ENCODE measurements at places on chromosomes 11 and 22.

DNA sequence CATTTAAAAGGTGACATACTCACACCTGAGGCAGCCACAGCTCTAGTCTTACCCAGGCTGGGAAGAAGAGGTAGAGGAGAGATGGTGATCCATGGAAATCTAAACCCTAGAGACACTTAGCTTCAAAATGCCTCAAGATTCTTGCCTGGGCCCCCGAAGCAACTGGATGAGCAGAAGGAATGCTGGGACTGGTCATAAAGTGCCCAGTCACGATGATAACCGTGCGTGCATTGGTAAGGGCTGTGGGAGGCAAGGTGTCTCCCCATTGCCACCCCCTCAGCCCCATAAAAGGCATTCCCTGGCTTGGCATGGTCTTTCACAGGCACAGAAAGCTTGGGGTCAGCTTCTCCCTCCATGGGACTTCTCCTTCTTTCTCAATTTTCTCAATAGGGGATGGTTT is 144.5 kb downstream of the DSCAML1 start:
- no peak for DNase-seq

- no peak for DNase-seq
These were observed 46.6 kb downstream of the CWC15 start for GRCh38 chr11:94926698-94927237.

- DNase-seq: no peak
These were observed 61.0 kb upstream of the BIRC3 start for GRCh38 chr11:102256251-102256650.

DNA sequence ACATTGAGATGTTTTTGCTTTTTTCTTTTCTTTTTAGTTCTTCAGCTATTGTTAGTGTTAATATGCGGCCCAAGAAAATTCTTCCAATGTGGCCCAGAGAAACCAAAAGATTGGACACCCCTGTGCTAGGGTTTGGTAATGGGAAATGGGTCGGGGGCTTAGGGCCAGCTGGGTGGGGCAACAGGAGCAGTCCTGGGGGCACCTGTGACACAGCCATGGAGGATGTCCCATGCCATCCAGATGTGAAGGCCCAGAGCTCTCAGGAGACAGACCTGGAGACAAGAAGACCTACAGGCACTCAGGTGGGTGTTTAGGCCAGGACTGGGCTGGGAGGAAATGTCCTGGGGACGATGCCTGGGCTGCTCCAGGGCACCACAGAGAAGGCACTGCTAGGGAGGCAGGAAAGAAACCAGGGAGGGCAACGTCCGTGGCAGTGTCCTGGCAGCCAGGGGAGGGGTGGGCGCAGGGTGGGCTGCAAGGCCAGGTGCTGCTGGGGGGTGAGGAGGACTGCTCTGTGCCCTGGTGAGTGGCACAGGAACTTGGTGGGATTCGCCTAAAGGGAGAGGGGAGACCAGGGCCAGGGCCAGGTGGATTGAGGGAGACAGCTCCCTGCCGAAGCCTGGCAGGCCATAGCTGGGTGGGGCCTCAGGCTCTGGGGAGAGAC is 21.4 kb downstream of the RELT start:
- DNase-seq: no peak

DNA sequence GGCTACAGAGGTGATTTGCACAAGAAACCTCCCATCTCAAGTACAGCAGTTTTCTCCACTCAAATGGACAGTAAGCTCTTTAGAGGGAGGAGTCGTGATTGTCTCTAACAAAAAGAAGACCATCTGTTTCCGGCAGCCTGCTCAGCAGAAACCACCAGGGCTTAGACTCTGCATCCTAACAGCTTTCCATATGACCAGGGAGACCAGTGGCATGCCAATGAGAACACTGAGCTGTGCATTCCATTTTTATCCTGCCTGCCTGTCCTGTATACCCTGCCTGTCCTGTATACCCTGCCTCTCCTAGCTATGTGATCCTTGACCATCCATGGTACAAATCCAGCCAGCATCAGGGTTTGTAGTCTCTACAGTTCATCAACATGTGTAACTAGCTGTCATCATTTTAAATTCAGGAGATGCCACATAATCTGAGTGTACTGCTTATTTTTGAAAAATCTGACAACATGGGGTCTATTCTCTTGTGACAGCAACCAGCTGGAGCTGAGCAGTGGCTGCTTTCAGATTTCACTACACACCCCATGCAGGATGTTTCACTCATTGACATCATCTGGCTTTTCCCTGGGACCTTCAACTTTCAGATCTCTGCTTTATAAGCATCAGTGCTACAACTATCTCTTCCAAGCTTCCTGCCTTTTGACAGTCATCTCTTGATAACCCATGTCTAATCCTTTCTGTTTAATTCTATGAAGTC is 50.5 kb upstream of the POU2AF2 start:
- DNase-seq: no peak

DNA sequence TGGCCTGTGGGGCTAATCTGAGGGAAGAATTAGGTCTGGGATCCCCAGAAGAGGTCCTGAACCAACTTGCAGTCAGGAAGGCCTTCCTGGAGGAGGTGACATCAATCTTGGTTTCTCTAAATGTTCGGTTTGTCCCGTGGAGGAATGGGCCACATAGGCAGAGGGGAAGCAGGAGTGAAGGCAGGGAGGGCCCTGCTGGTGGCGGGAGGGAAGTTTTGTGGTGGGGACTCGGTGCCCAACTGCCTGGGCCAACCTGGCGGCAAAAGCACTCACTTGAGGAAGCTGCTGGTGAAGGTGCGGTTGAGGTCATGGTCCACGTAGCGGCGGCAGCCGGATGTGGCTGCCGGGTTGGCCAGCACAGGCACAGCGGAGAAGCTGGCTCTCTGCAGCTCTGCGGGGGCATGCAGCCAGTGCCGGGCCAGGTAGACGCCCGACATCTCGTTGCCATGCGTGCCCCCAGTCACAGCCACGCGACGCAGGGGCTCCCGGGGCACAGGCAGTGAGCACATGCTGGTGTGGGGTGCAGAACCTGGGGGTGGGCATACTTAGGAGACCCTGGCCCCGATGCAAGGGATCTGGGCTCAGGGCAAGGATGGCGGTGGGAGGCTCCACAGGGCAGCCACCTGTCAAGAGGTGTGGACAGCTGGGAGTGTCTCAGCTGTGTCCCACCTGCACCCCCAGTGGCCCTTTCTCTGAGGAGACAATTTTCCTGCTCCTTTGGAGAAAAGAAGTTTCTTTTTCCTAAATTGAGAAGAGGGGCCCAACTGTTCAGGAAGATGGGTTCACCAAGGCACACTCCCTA is 3.8 kb downstream of the ACY3 start:
- DNase-seq: no peak

- DNase-seq: peak; percentile 60
These were observed 24.4 kb downstream of the SREBF2 start for GRCh38 chr22:41857155-41857859.

GRCh38 chr11:76228071-76228874 is 22.0 kb upstream of the WNT11 start:
- no peak for DNase-seq

DNA sequence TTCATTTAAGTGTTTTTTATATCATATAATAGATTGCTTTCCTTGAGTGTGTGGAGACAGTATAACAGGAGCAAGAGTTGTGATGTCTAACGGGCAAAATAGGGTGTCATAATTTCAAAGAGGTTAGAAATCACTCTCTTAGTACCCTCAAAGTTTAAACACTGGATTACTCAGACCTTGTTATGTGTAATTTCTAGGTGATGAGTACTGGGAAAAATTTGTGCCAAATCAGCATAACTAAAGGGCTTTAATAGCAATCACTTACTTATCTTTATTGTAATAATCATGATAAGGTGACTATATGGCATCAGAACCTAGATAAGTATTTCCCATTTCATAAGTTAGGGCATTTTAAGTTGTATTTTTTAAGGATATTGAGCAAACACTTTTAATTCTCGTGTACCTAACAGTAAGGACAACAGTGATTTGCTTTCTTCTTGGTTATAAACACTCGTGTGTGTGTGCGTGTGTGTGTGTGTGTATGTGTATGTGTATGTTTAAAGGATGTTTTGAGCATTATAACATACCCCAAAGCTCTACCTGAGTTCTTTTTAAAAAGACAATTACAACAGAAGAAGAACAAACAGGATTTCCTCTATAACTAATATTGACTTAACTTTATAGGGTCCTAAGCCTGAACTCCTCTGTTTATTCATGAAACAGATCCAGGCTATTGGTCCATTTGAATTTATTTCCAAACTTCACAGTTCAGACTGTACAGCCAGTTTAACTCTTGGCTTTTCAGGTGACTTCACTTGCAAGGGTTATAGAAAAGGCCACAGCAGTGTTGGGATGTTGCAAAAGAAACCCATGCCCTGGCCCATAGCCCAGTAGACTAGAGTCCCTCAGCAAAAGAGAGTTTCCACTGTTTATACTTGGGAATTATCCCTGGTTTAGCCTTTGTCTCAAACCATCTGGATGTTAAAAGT is 23.7 kb upstream of the PDE3B start:
- no peak for DNase-seq

GRCh38 chr11:33383075-33383919 is 126.1 kb downstream of the HIPK3 start:
- DNase-seq: no peak

DNA sequence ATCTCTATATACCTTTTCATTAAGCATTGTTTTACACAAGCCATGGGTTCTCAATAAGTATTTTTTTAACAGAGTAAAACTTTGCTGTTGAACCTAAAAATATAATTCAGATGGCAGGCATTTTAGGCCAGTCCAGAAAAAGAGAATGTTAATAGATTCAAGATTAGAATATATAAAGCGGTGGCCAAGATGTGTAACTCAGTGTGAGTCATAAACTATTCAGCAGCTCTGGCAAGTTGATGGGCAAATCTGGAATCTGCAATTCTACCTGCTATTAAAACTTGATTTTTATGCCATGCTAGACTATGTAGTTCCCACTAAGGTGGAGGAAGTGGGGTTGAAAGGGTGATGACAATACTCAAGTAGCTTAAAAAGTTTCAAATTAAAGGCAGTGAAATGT is 45.4 kb downstream of the CASP12 start:
- DNase-seq: no peak
